ENCODE measurements at places on chromosomes 3 and 15. TPM values are rescaled to one million over a fixed set of nuclear protein-coding genes. Genes with fewer than 3 reads are reported as not detected.

Gene WDR93
- not detected for total RNA-seq

Gene TGM5
- 0.56 TPM for total RNA-seq

Gene UNC13C
- 0.14 TPM for total RNA-seq

Gene PTX3
- total RNA-seq: 84.0 TPM

Gene MTMR10
- total RNA-seq: 11.1 TPM

Gene PDIA5
- total RNA-seq: 29.5 TPM

- no peak for DNase-seq
Measured at GRCh38 chr3:121793078-121793477, 41.8 kb downstream of the IQCB1 start.

DNA sequence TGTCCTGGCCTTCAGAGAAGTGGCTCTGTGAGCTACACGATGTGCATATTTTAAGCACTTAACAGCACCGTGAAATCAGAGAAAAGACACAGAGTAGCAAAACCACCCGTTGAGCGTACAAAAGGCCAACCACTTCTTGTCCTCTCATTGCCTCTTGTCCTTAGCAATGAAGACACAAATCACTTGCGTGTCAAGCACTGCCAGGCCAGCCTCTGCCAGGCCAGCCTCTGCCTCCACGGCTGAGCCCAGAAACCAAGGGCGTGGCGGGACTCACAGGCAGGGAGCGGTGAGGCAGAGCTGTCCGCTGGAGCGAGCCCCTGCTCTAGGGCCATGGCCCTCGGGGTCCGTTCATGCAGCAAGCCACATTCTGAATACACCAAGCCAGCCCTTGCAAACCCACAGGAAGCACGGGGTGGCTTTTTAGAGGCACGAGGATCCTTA lies 4.0 kb downstream of the MUC4 start:
- no peak for DNase-seq

DNA sequence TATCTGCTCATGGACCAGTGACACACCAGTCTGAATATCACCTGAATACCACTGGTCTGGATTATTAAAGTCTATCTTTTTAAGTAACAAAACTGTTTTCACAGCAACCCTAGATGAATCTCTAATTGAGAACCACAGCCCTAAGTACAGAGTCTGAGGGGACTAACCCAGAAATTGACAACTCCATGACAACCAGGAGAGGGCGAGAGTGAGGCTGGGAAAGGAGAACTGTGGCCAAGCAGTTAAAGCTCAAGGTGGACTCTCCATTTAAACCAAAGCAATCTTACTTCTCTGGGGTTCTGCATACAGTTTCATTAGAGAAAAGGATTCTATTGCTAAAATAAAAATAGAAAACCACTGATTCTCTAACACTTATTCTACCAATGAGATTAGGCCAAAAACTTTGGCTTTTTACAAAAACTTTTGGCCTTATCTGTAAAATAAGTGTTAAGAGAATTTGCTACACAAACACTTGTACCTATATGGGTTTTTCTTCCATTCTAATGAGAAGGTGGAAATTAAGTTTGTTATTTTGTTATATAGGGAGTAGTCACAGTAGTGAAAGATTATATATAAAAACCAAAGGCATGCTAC lies 11.4 kb downstream of the NEK10 start:
- DNase-seq: no peak

DNA sequence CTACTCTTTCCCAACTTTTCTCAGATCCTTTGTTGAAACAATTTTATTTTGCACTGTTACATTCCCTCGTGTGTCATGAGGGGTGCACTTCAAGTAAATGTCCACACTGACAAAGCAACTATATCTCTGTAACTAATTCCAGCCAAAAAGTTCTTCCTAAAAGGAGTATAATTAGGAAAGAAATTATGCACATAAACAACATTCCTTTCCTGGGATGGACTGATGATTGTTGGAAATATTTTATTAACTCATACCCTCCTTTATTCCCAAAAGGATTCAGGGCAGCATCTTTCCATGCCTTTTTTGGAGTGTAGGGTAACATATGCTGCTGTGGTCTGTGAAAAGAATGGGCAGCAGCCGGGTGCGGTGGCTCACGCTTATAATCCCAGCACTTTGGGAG lies 426.1 kb upstream of the THBS1 start:
- DNase-seq: no peak

DNA sequence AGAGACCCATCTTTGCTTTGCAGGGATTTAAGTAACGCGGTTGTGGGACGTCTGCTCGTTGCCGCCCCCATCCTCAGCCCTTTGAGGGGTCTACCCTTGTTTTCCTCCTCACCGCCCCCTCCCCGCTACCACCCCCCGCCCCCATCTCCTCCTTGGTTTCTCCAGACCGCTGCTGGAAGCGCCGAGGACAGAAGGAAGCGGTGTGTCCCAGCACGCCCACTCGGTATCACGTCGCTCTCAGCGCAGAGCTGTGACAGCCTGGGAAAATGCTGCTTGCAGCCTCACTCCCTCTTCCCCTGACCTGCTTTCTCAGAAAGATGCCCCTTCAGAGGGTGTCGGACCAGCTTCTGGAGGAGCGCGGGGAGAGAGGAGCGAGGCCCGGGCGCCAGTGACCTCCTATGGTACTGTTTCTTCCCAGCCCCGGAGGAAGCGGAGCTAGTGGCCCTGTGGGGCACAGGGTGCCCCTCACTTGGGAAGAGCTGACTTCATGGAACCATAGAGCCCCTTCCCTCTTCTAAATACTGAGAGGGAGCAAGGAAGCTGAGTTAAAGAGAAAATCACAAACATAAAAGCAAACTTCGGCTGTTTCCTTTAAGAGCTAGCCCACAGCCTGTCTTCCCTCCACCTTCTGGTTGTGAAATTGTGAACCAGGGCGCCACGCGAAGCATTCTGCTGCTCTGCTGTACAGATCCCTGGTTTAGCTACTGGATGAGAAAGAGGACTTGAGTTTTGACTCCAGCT lies 698 bp downstream of the IL1RAP start:
- peak; percentile 87 for DNase-seq

All from posterior vena cava (tissue), 2 donors.